Right ventricle myocardium inferior (tissue), 1 donor: ENCODE measurements at places on chromosomes 7 and 10. TPM values are rescaled to one million over a fixed set of nuclear protein-coding genes. Genes with fewer than 3 reads are reported as not detected.

Gene TAS2R41
- not detected for total RNA-seq

Gene GALNT17
- 78.1 TPM for total RNA-seq

Gene STARD3NL
- 22.9 TPM for total RNA-seq

Gene PDGFA
- total RNA-seq = 37.2 TPM

Gene TAS2R3
- 0.43 TPM for total RNA-seq

Gene NPTX2
- total RNA-seq = 3.1 TPM

Gene NOS3
- 19.4 TPM for total RNA-seq

Gene CFAP46
- 0.57 TPM for total RNA-seq

Gene MUC3A
- total RNA-seq = 0.51 TPM

Gene MMD2
- not detected for total RNA-seq

Gene YAE1
- total RNA-seq = 19.0 TPM

Gene ALOX5
- total RNA-seq = 7.3 TPM

Gene SLC18A3
- not detected for total RNA-seq

Gene NPSR1
- not detected for total RNA-seq

Gene ARMC3
- total RNA-seq = not detected

Gene FGFBP3
- 0.32 TPM for total RNA-seq

Gene PLPP4
- not detected for total RNA-seq
